GM12892 (cell line): ENCODE measurements at places on chromosomes 7 and 10.

GRCh38 chr7:45070254-45070642 is 18.5 kb downstream of the NACAD start:
- no peak for DNase-seq

DNA sequence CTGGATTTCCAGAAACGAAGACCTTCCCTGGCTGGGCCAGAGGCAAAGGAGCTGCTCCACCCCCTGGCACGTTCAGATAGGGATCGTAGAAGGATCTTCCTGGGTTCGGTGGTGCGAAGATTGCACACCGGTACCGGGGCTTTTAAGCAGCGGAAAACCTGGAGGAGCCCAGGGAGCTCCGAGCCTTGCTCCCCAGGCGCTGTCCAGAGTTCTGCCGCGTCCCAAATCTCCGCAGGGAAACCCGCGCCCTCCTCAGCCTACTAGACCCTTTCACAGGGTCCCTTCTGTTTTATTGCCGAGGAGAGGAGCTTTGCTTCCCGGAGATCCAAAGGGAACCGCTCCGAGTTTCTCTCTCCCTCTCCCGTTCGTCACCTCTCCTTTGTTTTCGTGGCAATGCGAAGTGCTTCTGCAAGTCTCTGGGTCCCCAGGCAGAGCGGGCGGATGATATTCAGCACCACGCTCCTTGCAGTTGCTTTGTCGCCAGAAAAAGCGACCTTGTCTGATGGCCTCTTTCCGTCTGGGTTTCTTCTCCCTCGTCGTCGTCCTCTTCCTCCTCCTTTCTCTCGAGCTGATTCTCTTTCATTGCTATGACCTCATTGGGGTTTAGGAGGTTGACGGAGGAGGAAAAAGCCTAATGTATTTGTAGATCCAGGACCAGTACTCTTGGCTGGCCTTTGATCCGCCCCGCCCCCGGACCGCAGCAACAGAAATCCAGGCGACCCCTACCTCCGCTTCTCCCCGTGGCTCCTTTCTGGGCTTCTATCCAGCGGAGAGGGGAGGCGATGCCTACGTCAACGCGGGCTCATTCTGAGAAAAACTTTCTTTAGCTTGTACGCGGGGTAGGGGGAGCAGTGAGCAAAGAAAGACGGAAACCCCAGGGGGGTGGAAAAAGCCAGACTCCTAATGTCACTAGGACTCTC is at the start of gene TMEM196:
Gene TMEM196, minus strand, starts transcription at position 777 of the 920 bp plus-strand sequence. CDS start 921 bp downstream, outside the sequence.
- DNase-seq, result no peak

GRCh38 chr10:11097686-11098085 is 80.0 kb downstream of the CELF2 start:
- DNase-seq, result no peak

DNA sequence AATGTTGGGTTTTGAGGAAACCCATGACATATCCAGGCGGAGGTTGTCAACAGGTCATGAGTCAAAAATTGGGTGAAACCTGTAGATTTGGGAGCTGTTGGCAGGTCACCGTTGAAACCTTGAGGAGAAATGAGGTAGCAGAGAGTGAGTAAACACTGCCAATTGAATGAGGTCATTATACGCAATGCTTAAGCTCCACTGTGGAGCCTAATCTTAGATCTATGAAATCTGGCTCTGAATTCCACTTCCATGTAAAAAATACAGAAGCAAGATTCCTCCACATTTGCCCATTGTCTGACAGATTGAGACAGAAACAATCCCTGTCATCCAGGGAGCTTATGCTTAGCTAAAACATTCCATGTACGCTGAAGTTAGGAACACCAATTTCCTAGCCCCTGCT is 76.0 kb upstream of the IL6 start:
- DNase-seq, result no peak

- no peak for DNase-seq
These were observed 144.1 kb downstream of the GLCCI1 start for GRCh38 chr7:8112685-8113084.

GRCh38 chr7:30237271-30237695 is 47.1 kb upstream of the ZNRF2 start:
- no peak for DNase-seq

- no peak for DNase-seq
These were observed 1.5 kb downstream of the HERC4 start for GRCh38 chr10:68073631-68074030.

- DNase-seq, result no peak
These were observed 140.5 kb downstream of the PRKAG2 start for GRCh38 chr7:151736403-151736909.

- no peak for DNase-seq
These were observed 123.2 kb upstream of the KLF6 start for GRCh38 chr10:3908183-3908582.
